ENCODE measurements at places on chromosomes 3 and 15. TPM values are rescaled to one million over a fixed set of nuclear protein-coding genes. Genes with fewer than 3 reads are reported as not detected.

The KIF15 gene
- 2.4 TPM for total RNA-seq

The IL17RD gene
- total RNA-seq: 2.1 TPM

The CD276 gene
- 31.5 TPM for total RNA-seq

The NISCH gene
- total RNA-seq: 29.4 TPM

The FETUB gene
- not detected for total RNA-seq

The CEP97 gene
- 10.6 TPM for total RNA-seq

The TIMP4 gene
- 0.48 TPM for total RNA-seq

The SGO1 gene
- 0.21 TPM for total RNA-seq

The TAGLN3 gene
- 1.1 TPM for total RNA-seq

The SPTSSB gene
- total RNA-seq: 1.4 TPM

The GPR62 gene
- not detected for total RNA-seq

The NXPE3 gene
- 6.5 TPM for total RNA-seq

The RLBP1 gene
- 0.96 TPM for total RNA-seq

The SPSB4 gene
- under 0.01 TPM for total RNA-seq

The THRB gene
- 10.0 TPM for total RNA-seq

Data from tracheal epithelial cell (primary cell).